ENCODE measurements at places on chromosomes 4 and X. TPM values are rescaled to one million over a fixed set of nuclear protein-coding genes. Genes with fewer than 3 reads are reported as not detected.

DNA sequence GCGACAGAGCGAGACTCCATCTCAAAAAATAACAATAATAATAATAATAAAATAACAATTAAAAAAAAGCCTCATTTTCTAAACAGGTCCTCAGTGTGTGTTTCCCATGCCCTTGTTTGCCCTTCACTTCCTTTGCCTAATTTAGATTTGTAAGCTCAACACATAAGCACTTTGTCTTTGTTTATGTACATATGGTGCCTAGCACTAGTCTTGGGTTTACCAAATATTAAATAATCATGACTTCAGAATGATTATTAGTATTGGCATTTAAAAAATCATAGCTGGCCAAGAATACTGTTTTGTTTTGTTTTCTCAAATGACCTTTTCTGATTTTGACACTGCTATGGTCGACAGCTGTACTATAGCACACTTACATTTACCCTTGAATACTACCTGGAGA is 6.4 kb upstream of the RAPGEF2 start:
- DNase-seq: no peak

- DNase-seq: no peak
These were observed 736 bp downstream of the IDS start for GRCh38 chrX:149504226-149504914.

DNA sequence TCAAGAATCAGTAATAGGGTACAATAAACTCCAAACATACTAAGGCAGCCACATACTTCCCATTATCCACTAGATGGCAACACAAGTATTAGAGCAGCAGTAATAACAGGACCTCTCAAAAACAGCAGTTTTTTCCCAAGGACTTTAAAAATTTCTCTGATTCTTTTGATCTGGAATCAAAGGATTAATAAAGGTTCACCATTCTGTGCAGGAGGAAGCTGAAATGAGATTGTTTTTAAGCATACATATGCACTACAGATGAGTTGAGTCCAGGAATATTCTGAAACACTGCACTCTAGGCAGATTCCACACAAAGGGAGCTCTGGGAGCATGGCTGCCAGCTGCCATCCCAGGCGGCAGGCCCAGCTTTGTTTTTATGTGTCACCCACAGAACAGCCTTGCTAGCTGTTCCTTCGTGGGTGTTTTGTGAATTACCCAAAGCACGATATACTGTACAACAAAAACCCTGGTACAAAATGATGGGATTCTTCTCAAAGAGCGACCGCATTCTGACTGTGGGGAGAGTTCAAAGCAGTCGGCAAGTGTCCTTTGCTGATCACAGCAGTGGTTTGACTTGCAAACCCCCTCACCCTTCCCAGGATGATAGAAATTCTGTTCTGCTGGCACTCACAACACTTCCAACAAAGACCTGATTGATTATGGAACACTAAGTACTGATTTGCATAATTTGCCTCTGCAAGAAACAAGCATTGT is 61.0 kb downstream of the STX18 start:
- no peak for DNase-seq

DNA sequence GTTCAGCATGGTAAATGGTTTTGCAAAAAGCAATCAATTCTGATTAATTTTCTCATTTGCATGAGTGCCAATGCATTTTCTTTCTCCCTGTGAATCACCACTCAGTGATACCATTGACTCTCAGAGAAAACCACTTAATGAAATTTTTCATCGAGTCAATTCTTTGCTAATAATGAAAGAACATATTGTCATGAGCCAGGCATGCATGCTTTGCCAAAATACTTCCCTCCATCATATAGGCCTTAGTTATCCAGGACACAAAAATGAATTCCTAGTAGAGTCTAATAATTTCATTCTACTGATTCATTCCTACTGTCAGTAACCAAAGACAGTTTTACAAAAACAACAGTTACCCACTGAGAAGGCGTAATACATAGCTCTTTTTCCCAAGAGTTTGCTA is 680.0 kb downstream of the TRIML1 start:
- no peak for DNase-seq

The USP26 gene
- not detected for polyA plus RNA-seq

All from AG04450 (cell line).